NCI-H1417 treated with DMSO at 0.1 percent for 48 hours (cell line): ENCODE measurements at places on chromosomes 11 and 22.

DNA sequence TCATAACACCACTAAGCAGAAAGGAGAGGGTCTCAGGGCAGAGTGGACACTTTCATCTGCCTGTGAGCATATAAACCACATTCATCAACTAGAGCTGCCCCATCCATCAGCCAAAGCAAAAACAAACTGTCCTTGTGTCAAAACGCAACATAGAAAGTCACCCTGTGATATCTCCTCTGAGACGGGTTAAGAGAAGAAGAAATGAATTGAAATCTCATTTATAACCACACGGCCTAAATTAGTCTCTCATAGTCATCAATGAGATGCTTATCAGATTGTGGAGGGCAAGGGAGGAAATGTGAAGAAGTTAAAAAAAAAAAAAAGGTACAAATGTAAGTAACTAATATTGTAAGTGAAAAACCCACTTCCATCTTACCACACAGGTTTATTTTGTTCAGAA lies 75.7 kb downstream of the SIK3 start:
- no peak for DNase-seq

DNA sequence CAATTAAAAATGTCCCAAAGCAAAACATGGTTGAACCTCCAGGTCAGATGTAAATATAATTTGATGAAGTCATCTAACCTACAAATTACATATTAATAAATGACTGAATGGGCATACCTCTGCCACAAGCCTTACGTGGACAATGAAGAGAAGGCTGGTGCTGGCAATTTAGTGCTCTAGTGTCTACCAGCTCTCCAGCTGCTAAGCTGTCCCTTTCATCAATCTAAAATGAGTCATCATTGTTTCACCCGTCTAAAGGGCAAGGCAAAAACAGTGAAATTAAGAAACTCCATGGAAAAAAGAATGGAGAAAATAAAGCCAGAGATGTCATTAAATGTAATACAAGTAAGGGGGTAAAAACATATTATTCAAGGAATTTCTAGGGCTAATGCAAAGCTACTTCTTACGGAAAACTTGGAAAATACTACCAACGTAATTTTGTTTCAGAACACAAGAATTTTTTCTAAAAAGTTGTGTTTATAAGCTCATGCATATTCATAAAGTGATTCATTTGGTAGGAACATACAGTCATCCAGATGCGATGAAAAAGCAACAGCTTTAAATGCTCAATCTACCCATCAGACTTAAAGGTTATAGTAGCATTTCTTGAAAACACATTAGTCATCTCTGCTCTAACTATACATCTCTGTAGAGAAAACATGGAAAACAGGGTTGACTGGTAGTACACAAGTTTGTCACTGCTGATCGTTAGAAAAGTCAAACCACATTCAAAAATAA lies 71.5 kb downstream of the SIK3 start:
- no peak for DNase-seq

GRCh38 chr11:113725913-113726312 lies 19.8 kb upstream of the TMPRSS5 start:
- DNase-seq: no peak

DNA sequence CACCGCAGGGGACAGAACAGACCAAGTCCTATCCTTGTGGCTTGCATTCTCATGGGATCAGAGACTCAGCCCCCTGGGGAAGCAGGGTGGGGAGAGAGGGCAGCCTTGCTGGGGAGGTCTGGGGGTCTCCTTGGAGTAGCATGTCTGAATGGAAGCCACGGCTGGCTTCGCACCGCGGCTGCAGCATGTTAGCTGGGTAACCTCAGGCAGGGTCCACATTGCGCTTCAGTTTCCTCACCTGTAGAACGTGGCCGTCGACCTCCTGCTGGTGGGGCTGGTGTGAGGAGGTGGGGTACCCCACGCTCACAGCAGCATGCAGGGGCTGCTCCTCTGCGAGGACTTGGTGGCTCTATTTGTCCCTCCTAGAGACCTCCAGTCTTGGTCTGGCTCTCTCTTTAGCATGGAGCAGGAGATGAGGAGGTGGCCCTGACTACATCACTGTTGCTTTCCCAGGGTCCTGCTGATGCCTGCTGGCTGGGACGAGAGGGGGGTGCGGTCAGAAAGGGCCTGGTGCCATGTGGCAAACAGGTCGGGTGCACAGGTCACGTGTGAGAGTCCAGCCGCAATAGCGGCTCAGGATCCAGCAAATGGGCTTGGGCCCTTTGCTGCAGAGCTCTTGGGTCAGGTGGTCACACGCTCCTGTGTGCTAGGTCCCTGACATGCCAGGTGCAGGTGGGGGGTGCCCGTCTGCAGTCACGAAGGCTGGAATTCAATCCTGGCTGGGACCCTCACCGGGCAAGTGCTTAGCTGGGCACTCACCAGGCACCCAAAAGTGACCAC lies 35.4 kb upstream of the SMIM38 start:
- no peak for DNase-seq

- no peak for DNase-seq
Observed at GRCh38 chr22:39839917-39840510, 53.5 kb downstream of the ENTHD1 start.
